Stimulated activated CD8-positive, alpha-beta memory T cell treated with anti-CD3 and anti-CD28 coated beads, Interleukin-4, amount 100 ng/mL, for 1 hour (primary cell): ENCODE measurements at places on chromosomes 3 and 15.

- DNase-seq = no peak
Measured at GRCh38 chr15:64701482-64702184, 73.8 kb downstream of the RBPMS2 start.

DNA sequence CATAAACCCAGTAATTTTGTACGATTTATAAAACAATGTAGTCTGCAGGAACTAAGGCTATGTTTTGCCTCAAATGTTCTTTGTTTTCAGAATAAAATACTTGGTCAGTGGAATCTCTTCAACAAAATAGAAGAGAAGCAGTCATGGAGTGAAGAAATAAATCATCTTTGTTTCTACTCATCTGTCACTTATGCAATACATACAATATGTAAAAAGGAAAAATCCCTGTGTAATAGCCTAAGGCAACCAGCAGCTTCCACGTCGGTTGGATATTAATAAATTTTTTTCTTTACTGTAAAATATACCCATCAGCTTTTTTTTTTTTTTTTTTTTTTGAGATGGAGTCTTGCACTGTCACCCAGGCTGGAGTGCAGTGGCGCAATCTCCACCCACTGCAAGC lies 5.2 kb upstream of the WDR5B start:
- no peak for DNase-seq

- no peak for DNase-seq
Measured at GRCh38 chr15:80173022-80173759, 20.4 kb downstream of the FAH start.

- no peak for DNase-seq
Measured at GRCh38 chr15:72983801-72984545, 68.3 kb upstream of the NEO1 start.

GRCh38 chr15:41950127-41950483 lies 22.3 kb downstream of the EHD4 start:
- DNase-seq = no peak

DNA sequence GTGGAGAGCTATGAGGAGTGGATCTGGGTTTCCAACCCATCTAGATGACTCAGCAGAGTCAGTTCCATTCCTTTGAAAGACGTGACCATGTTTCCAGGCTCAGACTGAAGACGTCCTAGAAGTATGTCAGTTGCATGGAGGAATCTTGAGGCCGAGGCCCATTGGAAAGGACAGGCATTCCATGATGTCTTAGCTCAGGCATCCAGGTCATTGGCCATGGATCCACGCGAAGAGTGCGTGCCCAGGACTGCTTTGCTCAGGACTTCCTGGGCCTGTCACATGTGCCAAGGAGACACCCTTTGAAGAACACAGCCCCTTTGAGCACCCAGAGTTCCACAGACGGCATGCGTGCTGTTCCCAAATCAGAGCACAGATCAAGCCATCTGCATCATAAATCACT lies 92.3 kb upstream of the ADAMTS17 start:
- no peak for DNase-seq

GRCh38 chr15:75842722-75843677 lies at the start of gene UBE2Q2:
UBE2Q2 (plus strand) TSS chr15:75843447; CDS start chr15:75843667, 220 bp downstream.
- DNase-seq = peak; percentile 46
